OCI-LY7 (cell line): ENCODE measurements at places on chromosomes 5 and 9. TPM values are rescaled to one million over a fixed set of nuclear protein-coding genes. Genes with fewer than 3 reads are reported as not detected.

The AFAP1L1 gene
- not detected in 2 replicates for total RNA-seq

The SV2C gene
- total RNA-seq: not detected in 2 replicates

DNA sequence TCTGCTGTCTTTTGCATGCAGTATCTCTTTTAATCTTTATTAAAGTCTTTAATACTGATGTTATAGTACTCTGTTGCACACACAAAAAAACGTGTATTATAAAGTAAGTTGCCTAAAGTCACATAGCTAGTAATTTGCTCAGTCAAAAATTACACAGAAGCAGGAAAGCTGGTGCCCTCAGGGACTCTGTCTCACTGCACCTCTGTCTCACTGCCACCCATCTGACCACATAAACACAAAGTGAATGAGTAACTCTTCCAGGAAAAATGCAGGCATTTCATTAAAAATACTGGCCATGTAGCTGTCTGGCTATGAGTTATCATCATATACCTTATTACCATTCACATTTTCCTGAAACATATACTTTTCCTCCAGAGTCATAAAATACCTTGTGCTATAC is 591.7 kb downstream of the CSNK1G3 start:
- no peak for DNase-seq

DNA sequence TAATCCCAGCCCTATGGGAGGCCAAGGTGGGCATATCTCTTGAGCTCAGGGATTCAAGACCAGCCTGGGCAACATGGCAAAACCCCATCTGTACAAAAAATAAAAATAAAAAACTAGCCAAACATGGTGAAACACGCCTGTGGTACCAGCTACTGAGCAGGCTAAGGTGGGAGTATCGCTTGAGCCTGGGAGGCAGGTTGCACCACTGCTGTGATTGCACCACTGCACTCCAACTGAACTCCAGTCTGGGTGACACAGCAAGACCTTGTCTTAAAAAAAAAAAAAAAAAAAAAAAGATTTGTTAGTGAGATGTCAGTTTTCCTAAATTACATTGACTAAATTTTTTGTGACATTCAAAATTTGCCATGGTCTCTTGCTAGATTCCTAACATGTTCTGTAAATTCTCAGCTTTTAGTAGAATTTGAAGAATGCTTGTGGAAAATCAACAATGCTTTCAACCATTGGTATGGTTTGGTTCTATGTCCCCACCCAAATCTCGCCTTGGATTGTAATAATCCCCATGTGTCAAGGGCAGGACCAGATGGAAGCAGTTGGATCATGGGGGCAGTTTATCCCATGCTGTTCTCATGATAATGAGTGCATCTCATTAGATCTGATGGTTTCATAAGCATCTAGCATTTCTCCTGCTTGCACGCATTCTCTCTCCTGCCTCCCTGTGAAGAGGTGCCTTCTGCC is 236.1 kb downstream of the ARRDC3 start:
- no peak for DNase-seq

- DNase-seq: no peak
Measured at GRCh38 chr9:19199012-19199411, 31.5 kb upstream of the DENND4C start.
